ENCODE measurements at places on chromosomes 7 and 10. TPM values are rescaled to one million over a fixed set of nuclear protein-coding genes. Genes with fewer than 3 reads are reported as not detected.

DNA sequence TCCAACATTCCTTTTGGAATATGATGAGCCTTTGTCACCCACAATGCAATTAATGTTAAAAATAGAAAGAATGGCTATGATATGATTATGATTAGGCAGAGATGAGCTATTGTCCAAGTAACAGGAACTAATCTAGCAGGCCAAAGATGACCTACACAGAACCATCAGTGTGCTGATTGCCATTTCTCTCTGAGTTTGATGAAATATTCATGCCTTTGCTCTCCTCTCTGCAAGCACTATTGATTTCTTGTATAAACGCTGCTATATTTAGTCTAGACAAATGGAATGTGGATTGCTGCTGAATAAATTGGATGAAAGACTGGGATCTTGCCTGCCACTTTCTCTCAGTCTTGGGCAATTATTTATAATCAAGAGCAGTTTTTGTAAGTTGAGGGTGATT is 85.4 kb downstream of the HDAC9 start:
- no peaks in the 10 kb centered on the region for H3K27me3 ChIP-seq
- DNase-seq, result no peak
- no peaks in the 10 kb centered on the region for H3K36me3 ChIP-seq
- no peaks in the 10 kb centered on the region for H3K4me1 ChIP-seq
- H3K4me3 ChIP-seq, result no peak overlapping the region

DNA sequence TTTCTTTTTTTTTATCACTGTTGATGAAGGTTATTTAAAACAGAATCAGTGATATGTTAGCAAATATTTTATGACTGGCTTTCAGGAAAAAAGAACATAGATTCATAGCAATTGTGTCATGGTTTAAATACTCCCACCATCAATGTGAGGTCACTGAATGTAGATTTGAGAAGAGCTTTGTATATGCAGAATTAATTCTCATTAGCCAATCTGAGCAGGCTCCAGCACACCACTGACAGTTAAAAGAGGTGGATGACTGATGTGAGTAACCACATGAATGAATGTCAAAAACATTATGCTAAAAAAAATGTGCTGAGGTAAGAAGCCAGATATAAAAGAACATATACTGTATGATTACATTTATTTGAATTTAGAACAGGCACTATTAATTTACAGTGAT is 174.8 kb upstream of the KAT6B start:
- no peak overlapping the region for H3K4me3 ChIP-seq
- H3K36me3 ChIP-seq, result peaks cover 22% of the 10 kb centered on the region
- peak; percentile 6 for DNase-seq
- H3K27ac ChIP-seq, result peak overlapping the region; percentile 16

Gene MCM10
- 0.34 TPM for total RNA-seq

Gene ZNF25
- total RNA-seq, result 9.6 TPM

Gene PLXDC2
- total RNA-seq, result 0.44 TPM

Gene CRHR2
- total RNA-seq, result not detected
